Body of pancreas (tissue), 4 donors: ENCODE measurements at places on chromosomes 11 and 22. TPM values are rescaled to one million over a fixed set of nuclear protein-coding genes. Genes with fewer than 3 reads are reported as not detected.

The TUBA8 gene
- 5.2 TPM for total RNA-seq

The BACE1 gene
- 70.5 TPM for total RNA-seq

The OR5L2 gene
- total RNA-seq, result not detected

The PRR33 gene
- total RNA-seq, result not detected

The ARHGAP42 gene
- total RNA-seq, result 4.7 TPM

The TP53I11 gene
- 91.0 TPM for total RNA-seq

The BAIAP2L2 gene
- total RNA-seq, result 4.4 TPM

The KIF18A gene
- not detected for total RNA-seq

The RAB39A gene
- total RNA-seq, result not detected

The MISFA gene
- not detected for total RNA-seq

The P4HA3 gene
- total RNA-seq, result not detected
